ENCODE measurements at places on chromosomes 5 and 9.

- DNase-seq = no peak
Observed at GRCh38 chr5:157544623-157544989, 31.0 kb downstream of the ADAM19 start.

DNA sequence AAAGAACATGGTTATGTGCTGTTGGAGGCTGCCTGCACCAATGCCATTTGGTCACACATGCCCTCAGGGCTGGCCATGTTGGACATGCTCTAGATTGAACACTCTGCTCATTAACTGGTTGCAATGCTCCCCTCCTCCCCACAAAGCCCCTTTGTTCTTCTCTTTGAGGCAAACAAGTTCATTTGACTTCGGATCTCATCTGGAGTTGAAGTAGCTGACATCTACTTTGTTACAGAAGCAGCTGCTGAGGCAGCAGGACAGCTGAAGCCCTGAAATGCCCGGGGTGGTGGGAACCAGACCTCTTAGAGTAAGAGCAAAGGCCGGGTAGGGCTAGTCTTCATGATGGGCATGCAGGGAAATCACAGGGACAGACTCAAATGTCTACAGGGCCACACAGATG is 123.5 kb downstream of the APBA1 start:
- DNase-seq = no peak

- no peak for DNase-seq
Observed at GRCh38 chr5:125481506-125482465, 735.3 kb upstream of the ZNF608 start.

DNA sequence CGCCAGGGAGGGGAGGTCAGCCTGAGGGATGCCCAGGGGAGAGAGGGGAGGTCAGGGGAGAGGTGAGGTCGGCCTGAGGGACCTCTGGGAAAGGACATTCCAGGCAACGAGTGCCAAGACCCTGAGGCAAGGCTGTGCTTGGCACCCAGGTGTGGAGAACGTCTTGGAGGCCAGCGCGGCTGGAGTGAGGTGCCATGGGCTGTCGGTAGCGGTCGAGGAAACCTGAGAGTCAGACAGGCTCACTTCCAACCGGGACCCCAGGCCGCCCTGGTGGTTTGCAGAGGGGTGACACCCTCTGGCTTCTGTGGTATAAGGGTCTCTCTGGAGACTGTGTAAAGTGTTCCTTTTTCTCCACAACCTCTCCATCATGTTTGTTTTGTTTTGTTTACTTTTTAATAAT is 82.9 kb downstream of the CACNA1B start:
- no peak for DNase-seq

- no peak for DNase-seq
Observed at GRCh38 chr5:2549900-2550299, 201.6 kb downstream of the IRX2 start.

DNA sequence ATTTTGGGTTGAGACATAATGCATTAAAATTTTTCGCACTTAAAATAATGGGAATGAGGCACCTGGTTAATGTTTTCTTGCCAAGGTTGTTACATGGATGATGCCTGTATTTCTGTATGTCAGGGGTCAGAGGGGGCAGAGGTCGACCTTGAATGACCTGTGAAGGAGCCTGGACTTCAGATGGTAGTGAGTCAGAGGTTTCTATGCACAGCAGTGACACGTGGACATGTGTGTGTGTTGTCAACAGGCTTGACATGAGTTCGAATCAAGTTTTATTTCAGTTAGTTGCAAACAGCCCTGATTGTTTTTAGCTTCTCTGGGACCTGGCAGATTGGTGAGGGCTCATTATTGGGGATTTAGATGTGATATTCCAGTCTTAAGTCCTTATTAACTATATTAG is 3.6 kb downstream of the IL5 start:
- DNase-seq = no peak

DNA sequence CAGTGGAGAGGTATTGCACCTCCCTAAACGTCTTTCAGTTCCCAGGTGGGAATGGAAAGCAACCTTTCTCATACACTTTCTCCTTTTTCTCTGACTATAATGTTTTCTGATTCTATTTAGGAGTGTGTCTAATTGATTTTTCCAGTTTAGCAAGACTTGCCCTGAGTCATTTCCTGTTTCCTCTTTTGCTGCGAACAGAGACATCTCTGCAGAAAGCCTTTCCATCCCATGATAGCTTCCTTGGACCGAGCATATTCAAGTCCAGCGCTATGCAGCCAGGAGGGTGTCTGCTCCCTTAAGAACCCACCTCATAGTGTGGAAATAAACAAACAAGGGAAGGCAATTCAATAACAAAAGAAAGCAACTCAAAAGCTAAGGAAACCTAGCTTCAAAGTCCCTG is 60.0 kb upstream of the CDH6 start:
- DNase-seq = no peak
